ENCODE measurements at places on chromosomes 4 and X.

DNA sequence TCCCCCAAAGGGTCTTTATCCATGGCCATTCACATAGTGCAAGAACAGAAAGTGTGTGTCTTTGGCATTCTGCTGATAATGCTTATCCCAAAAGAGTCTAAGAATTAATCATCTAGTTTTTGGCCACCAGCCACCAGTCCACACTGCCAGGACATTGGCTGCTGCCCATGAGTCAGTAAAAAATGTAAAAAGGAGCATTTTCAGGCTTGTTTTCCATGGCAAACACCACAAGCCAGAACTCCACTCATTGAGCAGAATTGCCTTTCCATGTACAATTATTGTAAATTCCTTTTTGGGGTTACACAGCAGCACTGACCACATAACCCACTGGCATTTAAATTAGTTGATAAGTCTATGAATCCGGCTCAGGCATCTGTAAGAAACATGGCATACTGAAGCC is 89.2 kb upstream of the PRDX4 start:
- DNase-seq, result peak; percentile 6

DNA sequence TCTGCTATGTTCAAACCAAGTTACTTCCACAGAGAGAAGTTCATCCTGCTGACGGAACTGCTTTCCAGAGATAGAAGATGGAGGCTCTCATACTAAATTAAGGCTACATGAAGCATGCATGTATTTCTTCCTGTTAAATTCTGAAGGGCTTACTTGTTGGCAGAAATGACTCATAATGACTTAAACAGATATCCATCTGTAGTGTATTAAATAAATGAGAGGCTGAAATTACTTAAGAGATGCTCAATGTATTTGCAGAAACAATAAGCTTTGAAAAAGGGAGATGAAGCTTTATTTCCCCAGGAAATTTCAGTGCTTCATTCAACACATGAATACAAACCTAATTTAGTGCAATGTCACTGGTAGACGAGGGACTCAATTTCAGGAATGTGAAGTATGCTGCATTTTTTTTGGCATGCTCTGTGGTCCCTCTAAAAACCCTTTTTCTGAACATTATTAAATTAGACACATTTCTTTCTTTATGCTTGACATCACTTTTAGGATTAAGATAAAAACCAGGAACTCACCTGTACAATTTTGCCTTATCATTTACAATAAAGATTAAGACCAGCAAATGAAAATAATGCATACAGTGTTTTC is 759.1 kb upstream of the POU3F4 start:
- DNase-seq, result no peak

DNA sequence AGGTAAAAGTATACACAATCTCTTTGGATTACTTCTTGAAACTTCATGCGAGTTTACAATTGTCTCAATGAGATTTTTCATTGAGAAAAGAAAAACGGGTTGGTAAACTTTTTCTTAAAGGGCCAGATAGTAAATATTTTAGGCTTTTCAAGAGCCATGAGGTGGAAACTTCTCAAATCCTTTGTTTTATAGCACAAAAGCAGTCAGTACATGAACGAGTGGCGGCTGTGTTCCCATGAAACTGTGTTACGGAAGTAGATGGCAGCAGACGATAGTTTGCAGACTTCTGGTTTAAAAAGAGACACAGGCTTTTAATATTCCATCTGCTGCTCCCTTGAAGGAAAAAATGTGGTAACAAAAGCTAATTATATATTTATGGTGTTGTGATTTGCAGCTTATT is 332.0 kb downstream of the TENM3 start:
- no peak for DNase-seq

- no peak for DNase-seq
Measured at GRCh38 chrX:76657499-76657898, 230.0 kb downstream of the MAGEE1 start.

GRCh38 chr4:94068753-94069719 is 138.6 kb upstream of the SMARCAD1 start:
- peak; percentile 1 for DNase-seq

DNA sequence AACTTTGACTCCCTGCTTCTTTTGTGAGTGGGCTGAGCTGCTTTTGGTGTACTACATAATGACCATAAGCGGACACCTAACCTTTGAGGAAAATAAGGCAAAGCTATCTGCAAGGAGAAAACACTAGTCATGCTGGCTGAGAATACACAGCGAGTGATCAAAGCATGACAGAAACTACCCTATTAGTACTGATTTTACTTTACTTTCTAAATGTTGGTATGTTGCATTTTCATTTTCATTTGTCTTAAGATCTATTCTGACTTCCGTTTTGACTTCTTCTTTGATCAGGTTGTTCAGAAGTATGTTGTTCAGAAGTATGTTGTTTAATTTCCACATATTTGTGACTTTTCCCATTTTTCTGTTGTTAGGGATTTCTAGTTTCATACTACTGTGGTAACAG is 361.1 kb downstream of the TRAM1L1 start:
- DNase-seq, result no peak

GRCh38 chrX:35680940-35681346 is 117.2 kb upstream of the MAGEB16 start:
- no peak for DNase-seq
